Activated naive CD4-positive, alpha-beta T cell treated with anti-CD3 and anti-CD28 coated beads for 36 hours (primary cell): ENCODE measurements at places on chromosomes 5 and 9. TPM values are rescaled to one million over a fixed set of nuclear protein-coding genes. Genes with fewer than 3 reads are reported as not detected.

Gene SARDH
- 7.7 TPM for total RNA-seq

Gene CEP120
- 39.2 TPM for total RNA-seq

Gene SELENOP
- not detected for total RNA-seq

DNA sequence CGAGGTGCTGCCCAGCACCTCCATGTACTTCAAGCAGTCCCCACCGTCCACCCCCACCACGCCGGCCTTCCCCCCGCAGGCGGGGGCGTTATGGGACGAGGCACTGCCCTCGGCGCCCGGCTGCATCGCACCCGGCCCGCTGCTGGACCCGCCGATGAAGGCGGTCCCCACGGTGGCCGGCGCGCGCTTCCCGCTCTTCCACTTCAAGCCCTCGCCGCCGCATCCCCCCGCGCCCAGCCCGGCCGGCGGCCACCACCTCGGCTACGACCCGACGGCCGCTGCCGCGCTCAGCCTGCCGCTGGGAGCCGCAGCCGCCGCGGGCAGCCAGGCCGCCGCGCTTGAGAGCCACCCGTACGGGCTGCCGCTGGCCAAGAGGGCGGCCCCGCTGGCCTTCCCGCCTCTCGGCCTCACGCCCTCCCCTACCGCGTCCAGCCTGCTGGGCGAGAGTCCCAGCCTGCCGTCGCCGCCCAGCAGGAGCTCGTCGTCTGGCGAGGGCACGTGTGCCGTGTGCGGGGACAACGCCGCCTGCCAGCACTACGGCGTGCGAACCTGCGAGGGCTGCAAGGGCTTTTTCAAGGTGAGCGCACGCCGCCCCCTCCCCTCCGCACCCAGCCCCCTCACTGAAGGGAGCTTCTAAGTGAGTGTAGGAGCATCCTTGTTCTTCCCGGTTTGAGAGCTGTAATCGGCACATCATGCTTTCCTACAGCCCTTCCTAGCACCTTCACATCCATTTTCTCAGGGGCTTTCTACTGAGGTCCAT is 6.9 kb downstream of the NR4A3 start:
- H3K36me3 ChIP-seq, result peaks cover 37% of the 10 kb centered on the region
- H3K27me3 ChIP-seq, result peaks cover 29% of the 10 kb centered on the region
- peaks cover 46% of the 10 kb centered on the region for H3K4me1 ChIP-seq
- H3K4me3 ChIP-seq, result no peak overlapping the region
- no peak for DNase-seq

DNA sequence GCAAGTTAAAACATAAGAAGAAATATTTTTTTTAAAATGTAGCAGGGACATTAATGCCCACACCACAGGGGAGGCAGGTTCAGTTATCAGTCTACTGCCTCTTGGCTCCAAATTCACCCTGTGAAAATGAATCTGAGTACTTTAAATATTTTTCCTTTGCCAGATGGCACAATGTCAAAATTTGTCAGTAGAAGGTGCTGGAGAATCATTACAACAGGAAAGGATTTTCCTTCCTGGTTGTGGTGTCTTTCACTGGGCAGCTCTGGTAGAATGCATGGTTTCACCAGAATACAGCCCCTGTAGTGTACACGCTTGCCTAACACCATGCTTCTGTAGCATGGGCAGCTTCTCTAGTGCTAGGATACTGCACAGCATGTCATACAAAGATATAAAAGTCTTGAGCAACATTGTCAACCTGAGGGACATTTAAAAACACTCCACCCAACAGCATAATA is 9.7 kb upstream of the SREK1 start:
- no peaks in the 10 kb centered on the region for H3K27me3 ChIP-seq
- no peak overlapping the region for H3K4me3 ChIP-seq
- peaks cover 9% of the 10 kb centered on the region for H3K4me1 ChIP-seq
- no peak for DNase-seq

DNA sequence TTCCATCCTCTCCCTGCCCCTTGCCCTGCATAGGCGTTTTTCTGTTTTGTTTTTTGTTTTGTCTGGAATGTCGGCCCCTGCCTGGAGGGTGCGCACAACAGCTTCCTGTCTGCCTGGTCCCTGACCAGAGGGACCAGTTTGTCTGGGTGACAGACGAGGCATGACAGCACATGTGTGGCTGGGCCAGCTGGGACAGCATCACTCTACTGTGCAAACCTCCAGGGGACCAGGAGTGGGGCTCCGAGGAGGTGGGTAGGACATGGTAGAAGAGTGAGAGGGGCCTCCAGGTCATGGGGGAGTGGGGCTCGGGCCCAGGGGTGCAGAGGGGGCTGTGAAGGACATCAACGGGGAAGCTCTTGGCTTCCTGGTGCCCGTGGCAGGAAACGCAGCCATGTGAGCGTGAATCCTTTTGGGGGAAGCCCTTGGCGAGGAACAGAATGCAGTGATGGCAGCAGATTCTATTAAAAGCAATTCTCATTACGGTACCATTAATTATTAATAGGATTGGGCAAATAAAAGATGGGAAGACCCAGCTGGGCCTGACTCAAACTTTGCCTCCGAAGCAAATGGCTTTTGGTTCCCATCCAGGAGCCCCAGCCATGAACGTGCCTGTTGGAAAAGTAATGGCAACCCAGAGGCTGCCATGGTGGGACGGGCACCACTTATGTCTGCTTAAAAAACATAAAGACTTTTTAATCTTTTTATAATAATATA is 184.4 kb upstream of the IER5L start:
- no peaks in the 10 kb centered on the region for H3K27me3 ChIP-seq
- H3K4me1 ChIP-seq, result no peaks in the 10 kb centered on the region
- no peak for DNase-seq
- no peak overlapping the region for H3K4me3 ChIP-seq
- H3K36me3 ChIP-seq, result no peaks in the 10 kb centered on the region
- no peak overlapping the region for H3K27ac ChIP-seq

DNA sequence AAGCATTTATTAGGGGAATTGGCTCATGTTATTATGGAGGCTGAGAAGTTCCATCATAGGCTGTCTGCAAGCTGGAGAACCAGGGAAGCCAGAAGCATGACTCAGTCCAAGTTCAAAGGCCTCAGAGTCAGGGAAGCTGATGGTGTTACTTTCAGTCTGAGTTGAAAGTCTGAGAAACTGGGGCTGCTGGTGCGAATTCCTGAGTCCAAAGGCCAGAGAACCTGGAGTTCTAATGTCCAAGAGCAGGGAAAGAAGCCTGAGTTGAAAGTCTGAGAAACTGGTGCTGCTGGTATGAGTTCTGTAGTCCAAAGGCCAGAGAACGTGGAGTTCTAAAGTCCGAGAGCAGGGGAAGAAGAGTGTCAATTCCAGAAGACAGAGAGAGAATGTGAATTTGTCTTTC is 641.1 kb downstream of the ISL1 start:
- no peak overlapping the region for H3K4me3 ChIP-seq
- no peaks in the 10 kb centered on the region for H3K4me1 ChIP-seq
- no peak overlapping the region for H3K27ac ChIP-seq
- no peaks in the 10 kb centered on the region for H3K36me3 ChIP-seq
- no peaks in the 10 kb centered on the region for H3K27me3 ChIP-seq

DNA sequence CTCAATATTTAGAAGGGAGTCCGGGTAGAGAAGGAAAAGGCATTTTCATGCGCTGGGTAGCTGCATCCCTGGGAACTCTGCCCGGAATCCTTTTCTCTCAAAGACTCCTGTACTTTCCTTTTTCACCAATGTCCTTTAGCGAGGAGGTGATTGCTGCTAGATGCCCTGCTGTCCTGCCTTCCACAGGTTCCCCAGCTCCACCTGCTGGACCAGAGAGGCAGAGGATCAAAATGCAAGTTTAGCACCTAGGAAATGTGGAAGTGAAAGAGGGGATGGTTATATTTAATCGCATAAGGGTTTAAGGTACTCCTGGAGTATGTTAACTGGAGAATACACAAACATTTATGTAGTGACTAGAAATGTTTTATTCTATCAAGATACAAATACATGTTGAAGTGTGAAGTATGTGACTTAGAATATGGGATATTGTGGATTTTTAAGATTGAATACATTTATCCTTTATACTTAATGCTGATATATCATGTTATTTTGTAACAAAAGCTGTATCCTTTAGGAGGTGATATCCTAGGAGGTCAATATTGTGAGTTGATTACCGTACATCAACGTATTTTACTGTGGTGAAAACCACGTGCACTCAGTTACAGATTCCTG is 145.7 kb downstream of the ARHGAP26 start:
- H3K36me3 ChIP-seq, result peaks cover 19% of the 10 kb centered on the region
- H3K27me3 ChIP-seq, result no peaks in the 10 kb centered on the region
- DNase-seq, result peak; percentile 43
- H3K27ac ChIP-seq, result no peak overlapping the region

- no peak overlapping the region for H3K27ac ChIP-seq
- H3K27me3 ChIP-seq, result peaks cover 26% of the 10 kb centered on the region
- H3K4me1 ChIP-seq, result no peaks in the 10 kb centered on the region
- no peak overlapping the region for H3K4me3 ChIP-seq
- no peak for DNase-seq
Measured at GRCh38 chr5:145838276-145838675, 3.1 kb upstream of the PRELID2 start.

DNA sequence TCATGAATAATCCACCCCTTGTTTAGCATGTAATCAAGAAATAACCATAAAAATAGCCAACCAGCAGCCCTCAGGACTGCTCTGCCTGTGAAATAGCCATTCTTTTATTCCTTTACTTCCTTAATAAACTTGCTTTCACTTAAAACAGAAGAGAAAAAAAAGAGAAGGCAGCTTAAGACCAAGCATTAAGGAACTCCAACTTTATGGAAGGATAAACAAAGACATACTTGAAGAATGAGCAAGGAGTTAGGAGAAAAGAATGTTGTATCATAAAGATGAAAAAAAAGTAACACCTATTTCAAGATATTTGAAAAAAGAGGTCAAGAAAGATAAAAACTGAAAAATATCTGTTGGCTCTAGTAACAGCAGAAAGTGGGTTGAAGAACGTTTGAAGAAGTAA is 107.6 kb downstream of the RNF180 start:
- no peak for DNase-seq
- no peaks in the 10 kb centered on the region for H3K27me3 ChIP-seq
- no peak overlapping the region for H3K4me3 ChIP-seq
- H3K36me3 ChIP-seq, result no peaks in the 10 kb centered on the region
- no peak overlapping the region for H3K27ac ChIP-seq
- H3K4me1 ChIP-seq, result no peaks in the 10 kb centered on the region

DNA sequence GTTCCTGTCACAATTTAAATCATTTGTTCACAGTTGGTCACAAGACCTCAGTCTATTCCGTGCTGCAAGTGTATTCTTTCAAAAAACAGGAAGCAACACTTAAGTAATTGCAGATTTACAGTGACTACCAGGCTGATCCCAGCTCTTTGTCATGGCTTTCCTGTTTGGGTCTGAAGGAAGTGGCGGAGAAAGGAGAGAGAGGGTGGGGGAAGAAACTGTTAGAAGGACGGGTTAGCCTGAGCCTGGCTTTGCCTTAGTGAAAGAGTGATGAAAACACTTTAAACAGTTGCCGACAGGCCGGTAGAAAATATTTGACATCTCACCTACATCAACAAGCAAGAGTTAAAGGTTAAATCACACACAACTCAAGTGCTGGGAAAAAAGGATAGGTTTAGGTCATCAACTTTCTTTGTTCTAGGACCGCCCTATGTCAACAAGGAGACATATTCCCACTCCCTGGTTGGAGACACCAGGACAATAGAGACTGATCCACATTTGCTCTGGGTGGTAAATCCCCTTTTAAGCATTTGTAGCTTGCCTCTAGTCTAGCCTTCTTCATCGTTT is 102.2 kb upstream of the DAB2 start:
- H3K27ac ChIP-seq, result no peak overlapping the region
- no peak overlapping the region for H3K4me3 ChIP-seq
- DNase-seq, result no peak
- H3K27me3 ChIP-seq, result peaks cover 2% of the 10 kb centered on the region
- H3K36me3 ChIP-seq, result no peaks in the 10 kb centered on the region

- H3K27ac ChIP-seq, result no peak overlapping the region
- H3K36me3 ChIP-seq, result no peaks in the 10 kb centered on the region
Measured at GRCh38 chr9:125409637-125410521, 148.3 kb downstream of the GAPVD1 start.

DNA sequence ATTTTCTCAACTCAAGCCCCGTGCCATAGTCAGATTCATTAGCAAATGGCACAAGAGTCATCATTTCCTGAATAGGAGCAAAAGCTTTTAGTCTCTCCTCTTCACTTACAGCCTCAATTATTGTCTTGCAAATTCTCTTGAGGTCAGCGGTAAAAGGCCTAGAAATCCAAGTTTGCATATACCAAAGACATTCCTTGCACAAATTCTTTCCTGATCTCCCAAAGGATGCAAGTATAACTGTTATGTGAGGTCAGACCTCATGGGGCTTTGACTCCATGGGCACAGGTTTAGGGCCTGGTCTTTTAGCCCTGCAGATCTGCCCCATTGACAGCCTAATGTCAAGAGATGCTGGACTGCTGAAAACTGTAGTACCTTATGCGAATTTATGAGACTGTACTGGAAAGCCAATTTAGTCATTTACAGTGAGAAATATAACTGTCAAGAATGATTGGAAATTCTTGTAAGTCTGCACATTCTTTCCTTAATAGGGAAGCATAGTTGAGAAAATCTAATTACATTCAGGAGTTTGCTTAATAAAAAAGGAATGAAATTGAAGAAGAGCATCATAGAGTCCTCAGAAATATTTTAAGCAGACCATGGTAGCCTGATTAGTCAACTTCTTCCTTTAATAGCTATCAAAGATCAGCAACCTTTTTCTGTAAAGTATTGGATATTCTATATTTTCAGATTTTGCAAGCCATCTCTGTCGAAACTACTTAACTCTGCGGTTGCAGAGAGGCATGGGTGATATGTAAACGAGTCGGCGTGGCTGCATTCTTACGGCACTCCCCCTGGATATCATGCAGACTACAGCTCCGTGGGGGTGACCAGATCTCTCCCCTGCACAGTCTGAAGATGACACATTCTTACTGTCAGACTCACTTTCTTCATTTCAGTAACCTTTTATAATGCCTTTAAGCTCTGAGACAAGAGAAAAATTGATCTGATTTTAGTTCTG is 45.2 kb downstream of the GCNT4 start:
- H3K27ac ChIP-seq, result no peak overlapping the region
- H3K4me3 ChIP-seq, result no peak overlapping the region
- no peaks in the 10 kb centered on the region for H3K27me3 ChIP-seq
- no peaks in the 10 kb centered on the region for H3K36me3 ChIP-seq
- DNase-seq, result no peak
- H3K4me1 ChIP-seq, result peaks cover 5% of the 10 kb centered on the region

DNA sequence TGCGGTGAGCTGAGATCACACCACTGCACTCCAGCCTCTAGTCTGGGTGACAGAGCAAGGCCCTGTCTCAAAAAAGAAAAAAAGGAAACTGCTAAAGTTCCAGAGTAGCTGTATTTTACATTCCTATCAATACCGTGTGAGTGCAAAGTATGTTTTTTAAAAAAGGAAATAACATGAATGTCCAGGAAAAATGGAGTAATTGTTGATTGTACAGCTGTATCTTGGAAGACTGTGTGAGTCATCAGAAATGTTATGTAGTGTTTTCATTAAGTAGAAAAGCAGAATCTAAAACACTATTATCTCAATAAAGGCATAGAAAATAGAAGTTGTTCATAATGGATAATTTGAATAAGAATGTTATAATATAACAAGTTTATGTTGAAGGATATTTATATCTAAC is 53.9 kb downstream of the ZCCHC7 start:
- H3K36me3 ChIP-seq, result peaks cover 27% of the 10 kb centered on the region
- H3K27ac ChIP-seq, result no peak overlapping the region
- no peaks in the 10 kb centered on the region for H3K27me3 ChIP-seq

GRCh38 chr5:76816110-76816831 is 2.6 kb upstream of the F2RL1 start:
- H3K27me3 ChIP-seq, result peaks cover 11% of the 10 kb centered on the region
- DNase-seq, result no peak
- no peak overlapping the region for H3K27ac ChIP-seq
- H3K4me3 ChIP-seq, result no peak overlapping the region
- H3K4me1 ChIP-seq, result peaks cover 16% of the 10 kb centered on the region
- no peaks in the 10 kb centered on the region for H3K36me3 ChIP-seq

- H3K4me3 ChIP-seq, result no peak overlapping the region
- no peak overlapping the region for H3K27ac ChIP-seq
- peaks cover 1% of the 10 kb centered on the region for H3K36me3 ChIP-seq
- no peaks in the 10 kb centered on the region for H3K4me1 ChIP-seq
- H3K27me3 ChIP-seq, result no peaks in the 10 kb centered on the region
- DNase-seq, result no peak
Measured at GRCh38 chr9:22356985-22357384, 89.6 kb upstream of the DMRTA1 start.
